ENCODE measurements at places on chromosomes 2 and 18. TPM values are rescaled to one million over a fixed set of nuclear protein-coding genes. Genes with fewer than 3 reads are reported as not detected.

ANKRD29 gene
- 67.7 TPM for polyA plus RNA-seq

GRCh38 chr18:73118121-73118816, 250.5 kb upstream of the NETO1 start:
- H3K4me3 ChIP-seq: no peak overlapping the region
- H3K27ac ChIP-seq: no peak overlapping the region
- no peak for DNase-seq

DNA sequence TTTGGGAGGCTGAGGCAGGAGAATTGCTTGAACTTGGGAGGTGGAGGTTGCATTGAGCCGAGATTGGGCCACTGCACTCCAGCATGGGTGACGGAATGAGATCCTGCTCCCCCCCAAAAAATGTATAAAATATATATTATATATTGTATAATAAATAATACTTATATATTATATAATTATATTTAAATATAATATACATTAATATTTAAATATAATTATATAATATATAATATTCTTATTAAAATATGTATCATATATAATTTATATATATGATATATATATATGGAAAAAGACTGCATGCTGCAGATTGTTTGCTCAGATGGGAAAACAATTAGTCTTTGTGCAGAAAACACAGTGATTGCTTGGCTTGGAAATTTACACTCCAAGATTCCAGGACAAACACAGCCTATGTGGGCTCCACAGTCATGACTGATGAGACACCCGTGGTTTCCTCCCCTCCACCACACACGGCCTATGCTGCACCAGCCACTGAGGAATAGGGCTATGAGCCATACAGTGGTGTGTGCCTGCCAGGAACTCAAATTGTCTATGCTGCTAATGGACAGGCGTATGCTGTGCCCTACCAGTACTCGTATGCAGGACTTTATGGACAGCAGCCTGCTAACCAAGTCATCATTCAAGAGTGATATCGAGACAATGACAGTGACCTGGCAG, 30.0 kb downstream of the PMAIP1 start:
- H3K27ac ChIP-seq: no peak overlapping the region
- H3K36me3 ChIP-seq: no peaks in the 10 kb centered on the region
- DNase-seq: no peak
- no peaks in the 10 kb centered on the region for H3K4me1 ChIP-seq
- no peaks in the 10 kb centered on the region for H3K27me3 ChIP-seq
- H3K4me3 ChIP-seq: no peak overlapping the region

DNA sequence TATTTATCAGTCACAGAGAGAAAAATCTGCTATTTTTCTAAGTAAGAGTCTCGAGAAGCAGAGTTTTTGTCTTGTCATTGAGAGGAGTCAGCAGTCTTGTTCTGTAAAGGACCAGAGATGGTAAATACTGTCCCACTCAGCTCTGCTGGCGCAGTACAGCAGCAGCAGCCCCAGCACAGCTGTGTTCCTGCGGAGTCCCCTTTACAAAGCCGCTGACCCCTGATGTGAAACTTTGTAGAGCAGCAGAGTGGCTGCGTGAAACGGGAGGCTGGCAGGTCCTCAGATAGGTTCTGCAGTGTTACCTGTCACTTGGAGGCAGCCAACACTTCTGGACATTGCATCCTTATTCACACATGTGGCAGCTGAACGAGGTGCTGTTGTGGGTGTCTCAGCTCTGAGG, 45.2 kb downstream of the TMEM185B start:
- no peaks in the 10 kb centered on the region for H3K36me3 ChIP-seq
- no peak for DNase-seq
- no peaks in the 10 kb centered on the region for H3K27me3 ChIP-seq
- H3K4me1 ChIP-seq: no peaks in the 10 kb centered on the region

DNA sequence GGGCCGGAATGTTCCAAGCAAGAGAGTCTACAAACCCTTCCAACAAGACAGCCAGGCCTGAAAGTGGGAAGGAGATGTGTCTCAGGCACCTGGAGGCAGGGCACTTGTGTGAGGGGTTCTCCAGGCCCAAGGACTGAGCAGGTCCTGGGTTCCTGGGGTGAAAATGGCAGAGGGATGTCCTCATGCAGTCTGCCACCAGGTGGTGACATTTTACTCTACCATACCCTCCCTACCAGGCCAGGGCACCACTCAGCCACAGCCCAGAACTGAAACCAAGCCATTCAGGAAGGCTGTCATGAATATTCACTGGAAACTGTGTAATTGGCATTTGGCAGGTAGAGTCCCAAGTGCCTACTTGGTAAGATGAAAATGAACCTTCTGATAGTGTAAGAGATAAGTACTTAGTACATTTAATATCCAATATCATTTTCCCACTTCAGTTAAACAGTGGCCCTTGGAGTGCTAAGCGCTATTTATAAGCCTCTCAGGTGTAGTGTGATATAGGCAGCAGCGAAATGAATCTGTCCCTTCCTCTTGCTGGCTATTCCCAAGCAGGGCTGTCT, 185.1 kb downstream of the MYO5B start:
- DNase-seq: no peak
- H3K4me3 ChIP-seq: no peak overlapping the region
- no peaks in the 10 kb centered on the region for H3K27me3 ChIP-seq
- H3K27ac ChIP-seq: no peak overlapping the region
- H3K4me1 ChIP-seq: no peaks in the 10 kb centered on the region

DNA sequence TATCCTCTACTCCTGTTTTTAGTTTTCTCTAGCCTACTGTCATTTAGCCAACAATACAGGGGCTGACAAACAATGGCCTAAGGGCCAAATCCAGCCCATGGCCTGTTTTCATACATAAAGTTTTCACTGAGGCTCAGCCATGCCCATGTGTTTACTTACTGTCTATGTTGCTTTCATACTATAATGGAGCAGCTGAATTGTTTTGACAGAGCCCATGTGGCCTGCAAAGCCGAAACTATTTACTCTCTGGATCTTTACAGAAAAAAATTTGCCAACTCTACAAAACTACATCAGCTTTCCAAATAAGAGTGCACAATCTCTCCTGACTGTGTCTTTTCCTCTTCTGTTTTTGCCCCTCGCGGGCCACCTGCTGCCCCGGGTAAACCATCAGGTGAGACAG, 24.0 kb downstream of the LGALSL start:
- H3K36me3 ChIP-seq: no peaks in the 10 kb centered on the region
- no peak overlapping the region for H3K4me3 ChIP-seq
- H3K27me3 ChIP-seq: no peaks in the 10 kb centered on the region
- no peaks in the 10 kb centered on the region for H3K4me1 ChIP-seq
- no peak for DNase-seq

DNA sequence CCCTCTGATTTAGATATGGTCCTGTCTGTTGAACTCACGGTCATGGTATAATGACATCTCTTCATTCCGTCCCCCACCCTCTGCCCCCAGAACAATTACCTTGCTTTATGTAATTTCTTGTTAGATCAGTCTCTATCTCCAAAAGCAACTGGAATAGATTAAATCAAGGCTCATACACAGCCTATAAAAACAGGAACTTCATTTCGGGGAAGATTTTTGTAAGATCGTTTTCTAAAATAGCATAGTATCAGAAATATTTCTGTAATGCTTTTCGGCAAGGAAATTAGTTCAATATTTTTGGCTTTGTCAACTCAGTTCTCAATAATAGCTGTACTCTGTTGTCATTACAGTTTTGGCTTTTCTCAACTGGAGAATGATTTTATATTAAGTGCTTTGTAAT, 157.2 kb downstream of the FMNL2 start:
- no peaks in the 10 kb centered on the region for H3K36me3 ChIP-seq
- H3K4me1 ChIP-seq: peaks cover 8% of the 10 kb centered on the region
- H3K27ac ChIP-seq: no peak overlapping the region
- no peak for DNase-seq
- H3K4me3 ChIP-seq: no peak overlapping the region
